ENCODE measurements at places on chromosomes 12 and 14.

GRCh38 chr14:102667703-102668102 is 75.3 kb downstream of the RCOR1 start:
- DNase-seq, result no peak

- DNase-seq, result no peak
These were observed 48.4 kb upstream of the EML1 start for GRCh38 chr14:99744873-99745224.

- DNase-seq, result no peak
These were observed 1.1 kb downstream of the DCTN2 start for GRCh38 chr12:57545809-57546437.

GRCh38 chr14:93014058-93015023 is 91.4 kb downstream of the CHGA start:
- no peak for DNase-seq

DNA sequence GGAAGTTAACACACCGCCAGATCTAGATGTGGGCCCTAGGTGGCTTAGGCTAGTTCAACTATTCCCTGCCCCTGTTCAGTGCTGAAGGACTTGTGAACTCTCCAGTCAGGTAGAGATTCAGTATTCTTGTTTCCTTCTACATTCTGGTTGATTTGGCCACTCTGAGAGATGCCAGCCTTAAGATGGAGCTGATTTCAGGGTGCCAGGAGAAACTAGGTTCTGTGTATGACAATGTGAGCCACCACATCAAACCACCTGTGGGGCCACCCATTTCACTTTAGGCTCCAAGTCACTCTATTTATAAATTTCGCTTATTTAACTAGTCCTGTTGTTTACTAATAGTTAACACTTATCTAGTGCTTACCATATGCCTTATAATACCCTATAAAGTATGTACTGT is 26.0 kb downstream of the FRMD6 start:
- DNase-seq, result no peak

DNA sequence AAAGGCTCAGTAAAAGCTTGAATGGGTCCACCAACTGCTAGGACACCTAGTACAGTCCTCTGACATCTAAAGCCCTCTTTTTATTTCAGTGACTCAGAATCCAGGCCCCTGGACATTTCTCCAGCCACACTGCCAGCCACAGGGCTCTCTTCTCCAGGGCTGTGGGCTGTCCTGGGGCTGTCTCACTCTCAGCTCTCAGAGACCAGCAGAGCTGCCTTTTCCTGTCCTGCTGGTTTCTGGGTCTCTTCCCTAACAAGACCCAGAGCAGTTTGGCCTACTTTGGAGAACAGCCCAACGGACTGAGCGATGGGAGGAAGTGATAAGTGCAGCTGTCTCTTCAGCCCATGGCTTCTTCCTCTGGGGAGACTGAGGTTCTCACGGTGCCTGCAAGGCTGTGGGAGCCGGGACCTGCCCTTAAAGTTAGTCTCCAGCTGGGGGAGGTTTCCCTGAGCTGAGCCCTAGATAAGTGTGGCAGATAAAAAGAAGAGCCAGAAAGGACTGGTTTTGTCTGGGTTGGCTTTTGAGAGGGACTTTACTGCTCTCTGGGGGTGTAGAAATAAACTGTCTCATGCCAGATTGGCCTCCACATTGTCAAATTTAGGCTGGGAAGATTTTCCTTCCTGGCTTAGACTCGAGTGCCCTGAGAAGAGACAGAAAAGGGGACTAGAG is 979.8 kb downstream of the VRK1 start:
- no peak for DNase-seq

GRCh38 chr12:62770381-62770780 is 164.6 kb downstream of the PPM1H start:
- no peak for DNase-seq

GRCh38 chr14:76550534-76550933 is 174.6 kb downstream of the ESRRB start:
- no peak for DNase-seq

GRCh38 chr14:42624980-42625761 is 1018.5 kb downstream of the LRFN5 start:
- no peak for DNase-seq

DNA sequence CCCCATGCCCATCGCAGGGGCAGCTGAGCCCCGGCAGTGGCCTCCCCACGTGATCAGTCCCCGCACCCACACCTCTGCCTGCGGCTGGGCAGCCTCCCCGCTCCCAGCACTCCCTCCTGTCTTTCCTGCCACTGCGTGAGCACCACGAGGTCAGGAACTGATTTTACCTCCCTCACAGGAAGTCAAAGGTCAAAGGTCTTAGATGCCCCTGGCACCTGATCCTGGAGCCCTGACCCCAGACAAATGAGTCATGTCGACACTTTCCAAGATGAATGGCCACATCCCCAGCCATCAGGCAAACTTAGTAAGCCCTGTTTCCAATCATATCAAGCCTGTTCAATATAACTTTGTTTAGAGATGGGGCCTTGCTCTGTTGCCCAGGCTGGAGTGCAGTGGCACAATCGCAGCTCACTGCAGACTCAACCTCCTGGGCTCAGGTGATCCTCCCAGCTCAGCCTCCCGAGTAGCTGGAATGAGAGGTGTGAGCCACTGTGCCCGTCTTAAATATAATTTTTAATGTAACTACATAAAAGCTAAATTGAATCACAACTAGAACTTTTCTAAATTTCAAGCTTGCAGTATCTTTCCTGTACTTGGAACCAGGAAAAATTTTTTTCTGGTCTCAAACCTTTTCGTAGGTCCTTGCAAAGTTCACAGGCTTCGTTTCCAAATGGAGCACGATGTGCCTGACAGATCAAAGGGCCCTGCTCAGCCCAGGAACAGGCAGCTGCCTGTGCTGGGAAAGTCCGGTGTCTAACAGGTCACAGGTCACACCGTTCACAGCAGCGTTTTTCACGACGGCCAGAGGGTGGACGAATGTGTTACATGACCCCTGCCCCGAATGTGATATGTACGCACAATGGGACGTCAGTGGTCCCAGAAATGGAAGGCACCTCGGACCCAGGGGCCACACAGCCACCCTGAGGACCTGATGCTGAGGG is 1.9 kb downstream of the LRCOL1 start:
- DNase-seq, result no peak

- DNase-seq, result no peak
These were observed 812.8 kb downstream of the C12orf50 start for GRCh38 chr12:87216436-87216835.

DNA sequence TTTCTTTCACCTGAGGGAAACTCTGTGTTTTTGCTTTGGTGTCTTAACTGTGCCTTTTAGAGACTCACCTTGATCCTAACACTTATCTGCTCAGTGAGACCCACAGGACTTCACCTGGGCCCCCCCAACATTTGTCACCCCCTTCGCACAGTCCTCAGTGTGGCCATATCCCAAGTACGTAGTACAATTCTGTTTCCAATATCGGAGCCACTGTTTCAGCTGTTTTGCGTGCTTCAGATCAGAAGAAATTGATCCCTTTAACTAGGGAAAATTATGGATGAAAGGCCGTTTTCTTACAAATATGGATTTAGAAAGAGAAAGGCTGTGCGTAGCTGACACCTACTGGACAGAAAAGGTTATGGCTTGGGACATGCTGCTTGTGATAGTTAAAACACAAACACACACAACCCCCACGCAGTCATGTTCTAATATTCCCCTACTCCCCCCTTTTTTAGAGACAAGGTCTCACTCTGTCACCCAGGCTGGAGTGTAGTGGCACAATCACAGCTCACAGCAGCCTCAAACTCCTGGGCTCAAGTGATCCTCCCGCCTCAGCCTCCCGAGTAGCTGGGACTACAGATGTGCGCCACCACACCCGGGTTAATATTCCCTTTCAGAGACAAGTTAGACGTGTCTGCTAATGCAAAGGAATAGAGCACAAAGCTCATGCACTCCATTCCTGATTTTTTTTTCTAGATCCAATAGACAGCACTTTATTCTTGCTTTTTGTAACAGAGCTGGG is 3.6 kb upstream of the SLC7A8 start:
- DNase-seq, result no peak

- no peak for DNase-seq
These were observed 377.9 kb downstream of the CCDC91 start for GRCh38 chr12:28568118-28568517.

- no peak for DNase-seq
These were observed 54.4 kb downstream of the EFCAB11 start for GRCh38 chr14:89899917-89900663.

- DNase-seq, result no peak
These were observed 36.6 kb downstream of the ACTN1 start for GRCh38 chr14:68942296-68943035.

DNA sequence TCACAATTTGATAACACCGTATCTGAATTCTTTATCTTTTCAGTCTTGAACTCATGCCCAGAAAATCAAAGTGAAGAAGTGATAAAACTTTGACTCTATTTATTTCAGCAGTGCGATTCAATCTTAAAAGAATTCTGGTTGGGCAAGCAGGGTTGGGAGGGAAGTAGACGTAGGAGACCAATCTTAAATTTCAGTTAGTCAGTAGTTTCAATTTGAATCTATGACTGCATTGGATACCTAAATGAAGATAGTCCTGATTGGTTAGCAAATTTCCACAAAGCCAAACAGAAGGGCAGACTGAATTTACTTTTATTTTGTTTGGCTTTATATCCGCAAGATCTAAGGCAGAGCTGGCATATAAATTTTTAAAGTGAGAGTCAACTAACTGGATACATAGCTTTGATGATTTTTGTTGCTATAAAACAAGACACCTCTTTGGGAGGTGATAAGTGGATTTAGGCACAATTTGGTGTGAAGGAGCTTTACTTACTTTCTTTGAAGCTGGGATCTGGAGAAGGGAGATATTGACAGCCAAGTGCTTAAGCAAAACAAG is 2.6 kb downstream of the ACSS3 start:
- DNase-seq, result no peak

GRCh38 chr12:93080994-93081809 is 152.1 kb upstream of the EEA1 start:
- DNase-seq, result no peak

DNA sequence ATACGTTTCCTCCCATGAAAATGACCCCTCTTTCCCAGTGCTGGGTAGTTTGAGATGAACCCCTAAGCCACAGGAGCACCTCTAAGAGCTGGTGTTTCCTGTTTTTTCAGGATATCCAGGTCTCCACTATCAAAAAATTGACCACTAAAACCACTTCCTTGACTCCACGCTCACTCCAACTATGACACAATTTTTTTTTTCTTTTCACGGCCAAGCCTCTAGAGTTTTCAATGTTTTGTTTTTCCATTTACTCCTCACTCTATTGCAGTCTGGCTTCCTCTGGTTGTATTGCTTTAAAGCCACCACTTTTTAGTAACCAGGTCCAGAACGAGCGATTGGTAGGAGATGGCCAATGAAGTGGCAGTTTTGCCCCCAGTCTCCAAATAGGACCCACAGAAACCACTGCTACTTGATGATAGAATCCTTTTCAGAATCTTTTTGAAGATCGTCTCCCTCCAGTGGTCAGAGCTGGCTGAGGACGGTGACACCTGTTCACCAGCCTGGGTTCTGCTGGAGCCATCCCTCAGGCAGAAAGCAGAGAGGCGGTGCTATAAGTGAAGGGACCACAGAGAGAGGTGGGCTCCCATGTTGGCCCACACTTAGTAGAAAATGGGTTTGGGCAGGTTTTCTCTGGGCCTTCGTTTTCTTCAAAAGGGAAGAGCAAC is 454.4 kb downstream of the VRK1 start:
- no peak for DNase-seq

DNA sequence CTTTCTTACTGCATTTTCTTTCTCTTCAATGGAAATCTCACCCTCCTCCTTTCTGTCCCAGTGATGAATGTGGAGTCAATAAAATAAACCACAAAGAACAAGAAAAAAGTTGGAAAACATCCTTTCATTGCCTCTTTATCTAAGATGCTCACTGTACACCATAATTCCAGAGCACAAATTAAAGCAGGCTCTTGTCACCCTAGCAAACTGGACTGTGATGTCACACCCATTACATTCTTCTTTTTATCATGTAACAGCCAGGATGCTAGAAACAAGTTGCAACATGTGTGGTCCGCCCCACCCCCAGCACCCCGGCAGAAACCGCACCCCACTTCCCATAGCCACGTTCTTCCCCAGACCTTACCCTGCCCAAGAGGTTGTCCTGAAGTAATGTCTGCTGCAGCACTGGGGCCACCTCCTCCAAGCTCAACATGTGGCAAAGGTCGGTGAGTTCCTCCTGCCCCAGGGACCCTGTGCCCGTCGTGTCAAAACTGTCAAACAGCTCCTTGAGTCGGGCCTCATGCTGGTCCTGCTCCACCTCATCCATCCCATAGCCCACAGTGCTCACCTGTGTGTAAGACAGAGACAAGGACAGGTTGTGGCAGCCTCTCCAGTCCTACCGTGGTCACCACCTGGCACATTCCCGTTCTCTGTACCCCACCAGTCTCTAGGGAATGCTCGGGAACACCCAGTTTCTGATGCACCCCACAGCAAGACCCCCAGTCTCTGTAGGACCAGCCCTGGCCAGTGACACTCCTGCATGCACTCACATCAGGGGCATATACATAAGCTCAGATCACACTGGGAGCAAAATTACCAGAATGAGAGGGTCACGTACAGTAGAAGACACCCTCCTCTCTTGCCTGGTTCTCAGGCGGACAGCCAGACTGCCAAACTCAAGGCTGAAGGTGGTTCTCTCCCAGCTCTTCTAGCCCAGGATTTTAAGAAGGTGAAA is 9.2 kb downstream of the NIN start:
- peak; percentile 34 for DNase-seq

DNA sequence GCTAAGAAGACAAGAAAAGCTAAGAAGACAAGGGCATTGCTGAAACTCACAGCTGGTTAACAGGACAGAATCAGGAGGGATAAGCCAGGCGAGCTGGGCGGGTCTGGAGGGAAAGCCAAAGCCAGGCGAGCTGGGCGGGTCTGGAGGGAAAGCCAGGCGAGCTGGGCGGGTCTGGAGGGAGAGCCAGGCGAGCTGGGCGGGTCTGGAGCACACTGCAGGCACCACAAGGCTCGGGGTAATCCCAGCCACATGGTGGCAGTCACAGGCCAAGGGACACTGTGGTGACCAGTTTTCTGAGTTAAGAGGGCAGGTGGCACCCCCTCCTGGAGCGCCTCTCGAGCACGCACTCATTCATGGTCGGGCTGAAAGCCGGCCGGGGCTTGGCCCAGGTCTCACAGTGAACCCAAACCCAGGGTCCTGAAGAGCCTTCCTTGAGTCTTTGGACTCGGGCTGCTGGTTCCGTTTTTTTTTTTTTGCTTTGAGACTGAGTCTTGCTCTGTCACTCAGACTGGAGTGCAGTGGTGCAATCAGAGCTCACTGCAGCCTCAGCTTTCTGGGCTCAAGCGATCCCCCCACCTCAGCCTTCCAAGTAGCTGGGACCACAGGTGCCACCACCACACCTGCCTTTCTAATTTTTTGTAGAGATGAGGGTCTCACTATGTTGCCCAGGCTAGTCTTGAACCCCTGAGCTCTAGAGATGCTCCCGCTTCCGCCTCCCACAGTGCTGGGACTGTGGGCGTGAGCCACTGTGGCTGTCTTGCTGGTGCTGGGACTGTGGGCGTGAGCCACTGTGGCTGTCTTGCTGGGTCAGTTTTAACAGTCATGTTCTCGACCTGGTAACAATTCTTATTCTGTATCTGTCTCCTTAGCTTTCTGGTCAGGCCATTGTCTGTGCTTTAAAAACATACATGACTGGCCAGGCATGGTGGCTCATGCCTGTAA is 40.2 kb downstream of the HSP90AA1 start:
- DNase-seq, result no peak
